ENCODE measurements at places on chromosomes 4 and X.
A peak's percentile ranks its signal among the peaks of the same experiment; 100 is the strongest.

- DNase-seq, result no peak
These were observed 143.1 kb downstream of the ARSF start for GRCh38 chrX:3184176-3184930.

GRCh38 chrX:17182317-17182716, 192.7 kb upstream of the NHS start:
- DNase-seq, result no peak

- no peak for DNase-seq
These were observed 123.2 kb upstream of the KCNIP4 start for GRCh38 chr4:22071749-22072148.

- no peak for DNase-seq
These were observed 7.3 kb downstream of the HAUS7 start for GRCh38 chrX:153463031-153463430.

DNA sequence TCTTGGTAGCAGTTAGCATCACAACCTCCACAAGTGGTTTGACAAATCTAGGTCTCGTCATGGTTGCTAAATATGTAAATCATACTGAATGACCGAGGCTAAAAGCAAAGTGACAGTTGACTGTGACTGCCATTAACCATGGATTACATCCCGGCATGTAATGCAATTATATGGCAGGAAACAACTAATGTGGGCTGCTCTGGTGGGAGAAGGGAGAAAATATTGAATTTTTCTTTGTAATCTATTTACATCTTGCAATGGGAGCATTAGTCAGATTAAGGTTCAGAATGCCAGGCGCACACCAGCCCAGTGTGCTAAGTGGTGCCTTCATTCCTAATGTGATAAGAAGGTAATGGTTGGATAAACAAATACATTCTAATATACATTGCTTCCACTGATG, 35.8 kb downstream of the UNC5C start:
- no peak for DNase-seq

- no peak for DNase-seq
These were observed 208.6 kb upstream of the TECRL start for GRCh38 chr4:64617800-64618199.

DNA sequence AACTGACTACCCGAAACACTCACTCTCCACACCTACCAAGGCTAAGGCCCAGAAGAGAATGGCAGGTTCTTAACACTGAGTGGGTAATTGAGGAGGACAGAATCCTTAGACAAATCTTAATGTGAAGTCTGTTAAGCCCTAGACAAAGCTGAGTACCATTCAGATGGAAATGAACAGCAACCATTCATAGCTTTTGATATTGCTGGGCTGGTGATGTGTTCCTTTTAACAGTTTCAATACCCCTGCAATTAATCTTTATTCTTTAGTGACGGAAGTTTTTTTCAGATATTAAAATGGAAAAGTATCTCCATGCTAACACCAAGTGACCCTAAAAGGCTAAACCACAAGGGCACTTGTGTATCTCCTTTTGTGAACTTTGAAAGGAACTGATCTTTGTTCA, 334.9 kb downstream of the OPHN1 start:
- DNase-seq, result no peak

DNA sequence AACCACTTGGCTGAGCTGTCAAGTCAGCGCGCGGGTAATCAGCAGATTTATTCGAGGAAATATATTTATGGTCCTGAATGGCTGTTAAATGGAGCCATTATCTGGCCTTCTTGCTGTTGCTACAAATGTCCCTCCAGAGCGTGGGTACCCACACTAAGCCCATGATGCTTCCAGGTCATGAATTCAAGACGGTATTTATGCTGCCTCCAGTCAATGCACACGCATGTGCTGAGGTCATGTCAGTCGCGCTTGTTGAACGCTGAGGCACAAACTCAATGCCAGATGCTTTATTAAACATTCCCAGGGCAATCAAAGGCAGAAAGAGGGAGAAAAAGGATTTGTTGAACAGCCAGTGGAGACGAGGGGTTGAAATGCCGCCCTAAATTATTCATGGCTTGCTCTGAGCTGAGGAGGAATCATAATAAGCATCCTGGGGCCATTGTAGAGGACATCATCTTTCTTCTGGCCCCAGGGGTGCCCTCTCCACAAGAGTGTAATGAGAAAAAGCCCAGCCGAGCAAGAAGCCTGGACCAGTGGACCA, 36.1 kb upstream of the CLDN24 start:
- no peak for DNase-seq

GRCh38 chr4:123659730-123660129, 263.1 kb downstream of the SPRY1 start:
- peak; percentile 33 for DNase-seq

DNA sequence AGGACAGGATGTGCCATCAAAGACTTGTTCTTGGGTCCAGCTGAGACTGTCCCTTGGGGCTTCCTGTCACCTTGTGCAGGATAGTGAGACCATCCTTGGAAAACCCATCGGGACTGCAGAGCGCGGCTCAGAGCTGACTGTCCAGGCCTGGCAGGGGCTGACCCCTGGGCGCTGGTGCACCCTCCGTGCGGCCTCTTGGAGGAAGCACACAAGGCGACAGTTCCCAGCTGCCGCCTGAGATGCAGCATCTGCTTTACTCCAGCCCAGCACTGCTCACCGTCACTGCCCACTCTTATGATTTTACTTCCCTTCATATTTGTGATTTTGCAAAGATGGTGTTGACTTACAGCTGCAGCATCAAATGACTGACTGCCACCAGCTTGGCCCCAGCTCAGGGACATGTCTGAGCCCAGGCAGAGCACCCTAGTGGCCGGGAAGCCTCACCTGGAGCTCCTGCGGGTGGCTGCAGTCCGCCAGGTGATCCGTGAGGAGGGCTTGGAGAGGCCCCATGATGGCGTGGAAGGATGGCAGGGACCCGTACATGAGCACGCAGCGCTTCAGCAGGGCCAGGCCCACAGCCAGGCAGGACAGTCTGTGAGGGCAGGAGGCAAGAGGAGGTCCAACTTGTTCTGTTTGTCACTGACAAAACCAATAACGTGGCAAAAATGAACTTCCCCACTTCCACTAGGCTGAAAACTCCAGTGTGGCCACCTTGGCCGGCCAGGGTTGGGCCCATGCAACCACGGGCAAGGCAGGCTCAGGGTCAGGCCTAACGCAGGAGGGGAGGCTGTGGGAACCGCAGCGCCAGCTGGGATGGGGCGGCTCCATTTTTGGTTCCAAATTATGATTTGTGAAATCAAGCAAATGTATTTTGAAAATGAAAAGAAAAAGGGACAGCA, 21.8 kb downstream of the NOP14 start:
- no peak for DNase-seq

DNA sequence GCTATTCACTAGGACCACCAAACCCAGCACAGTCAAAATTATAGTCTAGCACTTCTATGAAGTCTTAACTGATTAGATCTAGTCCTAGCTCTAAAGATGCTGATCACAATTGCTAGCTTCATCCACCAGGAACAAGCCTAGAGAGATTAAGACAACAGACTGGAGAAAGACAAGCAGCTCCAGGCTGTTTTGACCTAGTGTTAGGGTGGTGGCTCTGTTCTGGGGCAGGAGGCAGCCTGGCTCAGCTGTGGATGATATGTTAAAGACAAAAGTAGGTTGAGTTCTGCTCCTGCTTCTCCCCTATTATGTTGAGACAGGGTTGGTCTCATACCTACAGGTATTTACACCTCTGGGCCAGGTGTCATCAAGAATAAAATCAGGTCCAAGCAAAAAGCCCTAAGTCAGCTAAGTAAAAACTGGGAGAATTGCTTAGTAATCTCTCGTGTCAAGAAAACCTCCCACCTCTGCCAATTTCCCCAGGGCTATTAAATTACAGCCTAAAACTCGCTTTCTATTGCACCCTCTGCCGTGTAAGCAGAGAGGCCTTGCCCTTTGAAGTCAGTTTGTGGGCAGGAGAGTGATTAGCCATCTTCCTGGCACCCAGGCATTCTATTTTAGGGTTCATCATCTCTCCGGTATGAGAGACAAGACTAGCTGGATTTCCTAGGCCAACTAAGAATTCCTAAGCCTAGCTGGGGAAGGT, 39.9 kb downstream of the RAB40AL start:
- DNase-seq, result no peak

- no peak for DNase-seq
These were observed 6.5 kb downstream of the NEUROG2 start for GRCh38 chr4:112509243-112510141.

GRCh38 chrX:153609917-153610835, 11.2 kb upstream of the CCNQ start:
- peak; percentile 80 for DNase-seq

- DNase-seq, result peak; percentile 92
These were observed 918 bp upstream of the FGFRL1 start for GRCh38 chr4:1010395-1011021.

DNA sequence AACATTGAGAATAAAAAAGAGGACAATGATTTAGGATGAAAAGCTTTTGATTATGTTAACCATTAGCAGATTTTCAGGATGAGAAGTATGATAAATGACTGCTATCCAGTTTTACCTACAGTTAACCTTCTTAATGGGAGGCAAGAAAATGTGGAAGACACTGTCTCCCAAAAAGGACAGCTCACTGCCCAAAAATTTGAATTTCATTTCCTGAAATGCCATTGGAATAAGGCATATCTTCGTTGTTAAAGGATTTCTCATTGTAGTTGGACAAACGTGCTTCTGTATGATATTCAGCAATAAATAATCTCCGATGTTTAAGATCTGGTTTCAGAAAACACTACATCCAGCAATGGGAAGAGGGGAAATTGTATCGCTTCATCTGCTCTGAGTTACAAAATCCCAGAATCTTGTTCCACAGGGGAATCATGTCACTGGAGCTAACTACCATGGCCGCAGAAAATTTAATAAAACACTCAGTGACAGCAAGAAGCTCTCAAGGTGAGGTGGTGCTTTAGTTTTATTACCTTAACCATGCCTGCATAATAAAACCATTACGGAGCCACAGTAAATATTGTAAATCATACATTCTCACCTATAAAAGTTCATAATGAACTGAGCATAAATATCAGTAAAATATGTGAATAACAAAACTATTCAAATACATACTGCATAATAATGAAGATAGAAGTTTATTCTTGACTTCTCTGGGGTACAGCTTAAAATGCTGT, 552.3 kb downstream of the PCDH7 start:
- no peak for DNase-seq

- DNase-seq, result no peak
These were observed 7.1 kb upstream of the SCRG1 start for GRCh38 chr4:173405840-173406606.

- no peak for DNase-seq
These were observed 104.6 kb downstream of the NPFFR2 start for GRCh38 chr4:72136429-72136828.

DNA sequence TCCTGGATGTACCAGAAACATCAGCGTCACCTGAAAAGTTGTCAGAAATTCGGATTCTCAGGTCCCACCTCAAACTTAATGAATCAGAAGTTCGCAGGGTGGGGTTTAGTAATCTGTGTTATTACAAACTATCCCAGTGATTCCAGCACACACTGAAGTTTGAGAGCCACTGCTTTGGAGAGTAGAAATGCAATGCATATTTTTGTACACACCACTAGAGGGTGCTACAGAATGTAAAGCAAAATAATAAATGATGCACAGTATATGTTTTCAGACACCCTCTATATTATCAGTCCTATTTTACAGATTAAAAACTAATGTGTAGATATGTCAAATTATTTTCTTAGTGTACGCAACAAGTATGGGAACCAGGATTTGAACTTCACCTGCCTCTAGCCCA, 2.4 kb upstream of the MORF4L2 start:
- DNase-seq, result peak; percentile 66
